Foreskin melanocyte (primary cell): ENCODE measurements at places on chromosomes 1 and 21.

DNA sequence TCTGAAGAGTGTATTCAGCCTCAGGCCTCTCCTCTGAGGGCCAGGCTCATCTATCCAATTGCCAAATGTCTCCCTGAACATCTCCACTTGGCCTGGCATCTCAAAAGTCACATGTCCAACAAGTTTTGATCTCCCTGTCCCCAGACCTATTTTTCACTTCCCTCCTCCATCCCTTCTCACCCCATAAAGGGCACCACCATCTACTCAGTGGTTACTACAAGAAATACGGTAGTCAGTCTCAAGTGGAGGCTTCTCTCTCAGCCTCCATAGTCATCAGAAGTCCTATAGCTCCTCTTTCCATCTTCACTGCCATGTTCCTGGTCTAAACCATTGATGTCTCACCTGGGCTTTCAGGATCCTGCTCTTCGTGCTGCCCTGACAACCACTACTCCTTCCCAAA, 82.5 kb upstream of the EDN2 start:
- DNase-seq: no peak

DNA sequence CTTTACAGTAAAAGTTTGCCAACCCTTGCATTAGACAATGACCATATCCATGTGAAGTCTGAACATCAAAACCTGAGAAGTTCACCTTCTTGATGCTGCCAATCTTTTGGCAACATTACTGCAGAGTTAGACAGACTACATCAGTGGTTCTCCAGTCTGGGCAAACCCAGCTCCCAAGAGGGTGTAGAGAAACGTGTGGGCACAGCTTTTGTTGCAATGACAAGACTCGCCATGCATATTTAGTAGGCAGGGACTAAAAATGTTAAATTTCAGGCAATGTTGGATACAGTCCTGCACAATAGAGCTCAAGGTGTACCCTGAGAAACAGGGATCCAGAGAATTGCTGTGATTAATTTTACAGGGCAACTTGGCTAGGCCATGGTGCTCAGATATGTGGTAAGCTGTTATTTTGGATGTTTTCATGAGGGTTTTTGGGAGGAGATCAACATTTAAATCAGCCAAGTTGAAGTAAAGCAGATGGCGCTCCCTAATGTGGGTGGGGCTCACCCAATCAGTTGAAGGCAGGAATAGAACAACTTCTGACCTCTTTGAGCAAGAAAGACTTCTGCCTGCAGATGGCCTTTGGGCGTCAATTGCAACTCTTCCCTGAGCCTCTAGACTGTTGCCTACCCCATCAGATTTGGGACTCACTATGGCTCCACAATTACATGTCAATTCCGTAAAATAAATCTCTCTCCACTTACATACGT, 37.6 kb upstream of the CLDN14 start:
- DNase-seq: no peak

GRCh38 chr1:54157401-54157800, 4.6 kb upstream of the CDCP2 start:
- no peak for DNase-seq

- no peak for DNase-seq
Observed at GRCh38 chr1:35442734-35443133, 114.5 kb downstream of the KIAA0319L start.

- DNase-seq: no peak
Observed at GRCh38 chr21:36656138-36656537, 42.8 kb upstream of the SIM2 start.
